ENCODE measurements at places on chromosomes 13 and 19.

- DNase-seq: no peak
Observed at GRCh38 chr19:14746886-14747285, 31.5 kb downstream of the ADGRE2 start.

DNA sequence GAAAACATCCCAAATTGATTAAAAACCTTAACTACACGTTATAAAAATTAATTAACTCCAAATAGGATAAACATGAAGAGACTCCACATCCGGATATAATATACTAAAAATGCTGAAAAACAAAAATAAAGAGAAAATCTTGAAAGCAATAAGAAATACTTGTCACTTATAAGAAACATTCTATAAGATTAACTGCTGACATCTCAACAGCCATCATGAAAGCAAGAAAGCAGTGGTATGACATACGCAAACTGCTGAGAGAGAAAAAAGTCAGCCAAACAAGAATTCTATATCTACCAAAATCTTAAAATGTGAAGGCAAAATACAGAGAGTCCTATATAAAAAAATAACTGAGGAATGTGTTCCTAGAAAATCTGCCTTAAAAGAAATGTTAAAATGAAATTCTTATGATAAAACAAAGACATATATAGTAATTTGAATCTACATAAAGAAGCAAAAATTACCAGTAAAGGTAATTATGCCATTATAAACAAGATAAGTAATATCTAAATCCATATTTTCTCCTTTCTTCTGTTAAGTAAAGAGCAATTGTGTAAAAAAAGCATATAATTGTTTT, 1851.1 kb downstream of the PCDH9 start:
- no peak for DNase-seq

DNA sequence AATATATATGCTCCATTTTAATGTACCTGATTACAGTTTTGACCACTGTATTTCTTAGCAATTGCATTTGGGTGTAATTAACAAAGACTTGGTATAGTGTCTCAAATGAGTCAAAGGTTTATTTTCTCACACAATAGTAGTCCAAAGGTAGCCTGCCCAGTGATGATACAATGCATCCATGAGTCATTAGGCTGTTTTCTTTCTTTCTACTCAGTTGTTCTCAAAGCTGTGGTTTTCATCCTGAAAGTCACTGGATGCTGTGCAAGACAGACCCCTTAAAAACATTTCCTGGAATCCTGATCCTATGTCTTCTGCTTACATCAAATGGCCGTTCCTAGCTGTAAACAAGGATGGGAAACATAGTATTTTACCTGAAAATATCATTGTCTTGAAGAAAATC, 651.2 kb upstream of the MIR17HG start:
- no peak for DNase-seq

DNA sequence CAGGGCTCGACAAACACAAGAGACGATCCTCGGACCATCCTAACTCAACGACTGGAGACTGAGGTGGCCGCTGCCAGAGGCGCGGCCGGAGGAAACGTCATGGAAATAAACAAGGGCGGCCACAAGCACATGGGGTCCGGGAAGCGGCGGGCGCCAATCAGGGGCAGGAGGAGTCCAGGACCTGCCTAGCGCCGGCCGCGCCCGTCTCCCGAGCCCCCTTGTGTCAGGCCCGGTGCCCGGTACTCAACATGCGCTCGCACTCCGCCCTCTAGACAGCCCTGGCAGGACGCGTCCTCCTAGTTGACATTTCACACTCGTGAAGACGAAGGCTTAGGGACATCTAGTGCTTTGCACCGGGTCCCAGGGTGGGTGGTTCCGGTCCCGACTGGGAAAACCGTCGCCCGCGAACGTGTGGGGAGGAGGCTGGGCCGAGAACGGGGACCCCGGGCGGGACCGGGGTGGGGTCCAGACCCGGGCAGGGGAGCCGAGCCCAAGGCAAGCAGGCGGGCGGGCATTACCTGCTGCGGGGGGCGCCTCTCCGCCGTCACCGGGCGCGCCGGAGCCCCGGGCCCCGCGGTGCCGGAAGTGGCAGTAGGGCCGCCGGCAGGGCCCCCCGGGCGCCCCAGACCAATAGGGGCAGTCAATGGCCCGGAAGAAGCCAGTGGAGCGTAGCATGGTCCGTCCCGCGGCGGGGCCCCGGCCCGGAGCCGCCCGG, 442 bp downstream of the REXO1 start:
- no peak for DNase-seq

GRCh38 chr19:42568006-42568405, 26.7 kb downstream of the CEACAM8 start:
- no peak for DNase-seq

GRCh38 chr19:16613841-16614240, 14.2 kb downstream of the MED26 start:
- no peak for DNase-seq

Data from AG04449 (cell line).